ENCODE measurements at places on chromosomes 5 and 9.
A peak's percentile ranks its signal among the peaks of the same experiment; 100 is the strongest.

DNA sequence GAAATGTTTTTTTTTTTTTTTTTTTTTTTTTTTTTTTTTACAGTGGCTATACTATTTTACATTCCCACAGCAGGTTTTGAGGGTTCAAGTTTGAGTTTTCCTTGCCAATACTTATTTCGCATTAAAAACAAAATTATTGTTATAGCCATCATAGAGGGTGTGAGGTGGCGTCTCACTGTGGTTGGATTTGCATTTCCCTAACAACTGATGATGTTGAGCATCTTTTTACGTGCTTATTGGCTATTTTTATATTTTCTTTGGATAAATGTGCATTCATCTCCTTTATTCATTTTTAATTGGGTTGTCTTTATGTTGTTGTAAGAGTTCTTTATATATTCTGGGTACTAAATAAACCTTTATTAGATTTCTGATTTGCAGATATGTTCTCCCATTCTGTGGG lies 18.9 kb upstream of the UBLCP1 start:
- DNase-seq: no peak

DNA sequence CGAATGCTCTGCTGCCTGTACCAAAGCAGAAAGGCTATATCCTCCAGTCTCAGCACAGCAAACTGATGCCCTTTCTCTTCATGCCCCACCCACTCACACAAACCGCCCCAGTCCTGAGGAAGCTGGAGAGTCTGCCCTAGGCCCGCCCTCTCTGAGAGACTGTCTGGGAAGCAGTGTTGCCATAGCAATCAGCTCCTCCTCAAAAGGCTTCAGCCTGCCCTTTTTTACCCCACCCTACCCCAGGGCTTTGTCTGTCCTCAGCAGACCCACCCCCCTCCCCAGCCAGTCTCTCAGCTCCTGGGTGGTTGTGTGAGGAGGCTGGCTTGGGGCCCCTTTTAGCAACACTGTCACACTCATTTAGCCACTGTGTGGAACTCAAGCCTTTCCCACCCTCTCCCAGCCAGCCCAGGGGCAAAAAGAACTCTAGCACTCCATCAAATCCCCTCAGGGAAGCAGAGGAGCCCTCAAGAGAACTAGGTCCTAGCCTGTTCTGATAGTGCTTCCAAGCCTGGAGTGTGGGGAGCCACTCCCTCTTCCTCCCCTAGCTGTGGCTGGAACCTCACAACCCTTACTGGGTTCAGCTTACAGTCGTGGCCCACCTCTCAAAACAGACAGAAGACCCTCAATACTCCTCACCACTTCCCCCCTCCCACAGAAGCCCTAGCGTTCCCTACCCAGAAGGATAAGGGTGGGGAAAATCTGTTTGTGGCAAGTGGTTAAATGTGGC lies 1.4 kb downstream of the ATOSB start:
- DNase-seq: peak; percentile 98

- no peak for DNase-seq
These were observed 105.8 kb downstream of the EFNA5 start for GRCh38 chr5:107564931-107565372.

GRCh38 chr9:24738421-24738961 lies 192.8 kb upstream of the IZUMO3 start:
- DNase-seq: no peak

GRCh38 chr5:147482706-147483180 lies 27.1 kb downstream of the DPYSL3 start:
- DNase-seq: no peak

DNA sequence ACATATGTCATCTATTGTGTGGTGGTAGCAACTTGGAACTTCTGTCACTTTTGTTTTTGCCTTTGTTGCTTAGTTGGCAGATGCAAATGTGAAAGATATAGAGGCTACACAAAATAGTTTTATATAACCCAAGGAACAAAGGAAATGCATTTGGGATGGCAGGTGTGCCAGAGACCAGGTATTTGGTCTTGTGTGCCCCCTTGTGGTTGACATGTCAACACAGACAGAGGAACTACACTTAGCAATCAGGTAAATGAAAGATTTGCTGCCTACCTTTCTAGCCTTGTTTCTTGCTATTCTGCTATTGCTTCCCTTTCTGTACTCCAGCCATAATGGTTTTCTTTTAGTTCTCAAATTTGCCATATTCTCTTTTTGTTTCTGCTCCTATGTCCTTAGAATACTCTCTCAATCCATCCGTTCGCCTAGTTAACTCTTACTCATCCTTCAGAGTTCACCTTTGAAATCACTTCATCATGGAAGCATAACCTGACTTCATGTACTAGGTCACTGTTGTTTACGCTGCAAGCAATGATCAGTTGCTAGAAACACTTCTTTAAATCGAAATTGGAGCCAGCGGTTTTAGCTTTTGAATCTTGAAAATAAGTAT lies 119.5 kb downstream of the TRPM3 start:
- DNase-seq: no peak

GRCh38 chr5:127441799-127442484 lies 75.5 kb upstream of the PRRC1 start:
- DNase-seq: peak; percentile 12

DNA sequence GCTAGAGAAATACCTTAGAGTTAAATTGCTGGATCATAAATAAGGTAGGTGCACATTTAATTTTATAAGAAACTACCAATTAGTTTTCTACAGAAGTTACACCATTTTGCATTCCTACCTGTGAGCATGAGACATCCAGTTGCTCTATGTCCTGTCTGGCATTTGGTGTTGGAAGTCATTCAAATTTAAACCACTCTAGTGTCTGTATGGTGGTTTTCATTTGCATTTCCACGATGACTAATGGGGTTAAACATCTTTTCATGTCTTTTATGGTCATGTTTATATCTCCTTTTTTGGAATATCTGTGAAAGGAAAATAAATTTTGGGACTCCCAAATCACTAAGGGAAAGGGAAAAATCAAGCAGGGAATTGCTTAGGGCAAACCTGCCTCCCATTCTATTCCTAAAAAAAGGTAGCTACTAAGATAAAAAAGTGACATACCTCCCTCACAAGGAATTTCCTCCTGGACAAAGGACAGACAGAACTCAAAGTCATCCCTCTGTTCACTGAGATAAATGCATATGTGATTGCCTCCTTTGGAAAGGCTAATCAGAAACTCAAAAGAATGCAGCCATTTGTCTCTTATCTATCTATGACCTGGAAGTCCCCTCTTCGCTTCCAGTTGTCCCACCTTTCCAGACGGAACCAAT lies 31.6 kb upstream of the ADCY2 start:
- no peak for DNase-seq

DNA sequence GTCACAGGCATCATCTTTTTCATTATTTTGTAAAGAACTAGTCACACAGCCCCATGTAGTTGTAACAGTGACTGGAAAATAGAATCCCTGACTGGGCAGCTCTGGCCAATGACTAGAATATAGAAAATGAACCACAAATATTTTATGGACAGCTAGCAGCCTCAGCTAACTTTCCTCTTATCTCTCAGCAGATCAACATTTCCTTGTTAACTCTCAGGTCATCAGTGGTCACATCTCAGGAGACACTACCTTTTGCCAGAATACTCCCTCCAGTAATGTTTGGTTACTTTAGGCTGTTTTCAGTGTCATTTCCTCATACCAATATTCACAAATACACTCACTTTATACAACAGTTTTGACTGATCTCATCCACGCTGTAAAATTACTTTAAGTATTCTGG lies 43.9 kb downstream of the FAM169A start:
- no peak for DNase-seq

- no peak for DNase-seq
These were observed 72.1 kb upstream of the ZNF618 start for GRCh38 chr9:113803811-113804589.

DNA sequence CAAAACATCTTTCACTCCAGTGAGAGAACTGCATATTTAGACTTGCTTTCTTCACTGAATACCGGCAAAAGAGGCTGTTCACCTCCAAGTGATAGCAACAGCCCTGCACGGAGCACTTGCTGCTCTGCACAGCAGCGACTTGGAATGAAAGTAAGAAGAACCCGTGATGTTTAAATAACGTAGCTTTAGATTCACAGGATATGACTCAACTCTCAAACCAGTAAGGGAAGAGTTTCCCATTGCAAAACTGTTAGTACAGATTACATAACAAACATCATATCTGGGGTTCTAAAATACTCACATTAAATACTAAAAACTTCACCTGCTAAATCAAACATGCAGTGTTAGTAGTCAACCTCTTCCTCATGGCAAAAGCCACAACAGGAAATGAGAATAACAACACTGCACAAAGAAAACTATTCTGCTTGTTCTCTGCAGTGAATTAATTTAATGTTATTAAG lies 203.4 kb downstream of the MCTP1 start:
- peak; percentile 98 for DNase-seq

- no peak for DNase-seq
These were observed 55.9 kb upstream of the ANKRD55 start for GRCh38 chr5:56288873-56289601.

GRCh38 chr9:110532908-110533665 lies 46.5 kb downstream of the SVEP1 start:
- no peak for DNase-seq

GRCh38 chr9:22154064-22154463 lies 145.0 kb upstream of the CDKN2B start:
- DNase-seq: no peak

GRCh38 chr9:113577525-113578261 lies 114.2 kb downstream of the RGS3 start:
- no peak for DNase-seq

DNA sequence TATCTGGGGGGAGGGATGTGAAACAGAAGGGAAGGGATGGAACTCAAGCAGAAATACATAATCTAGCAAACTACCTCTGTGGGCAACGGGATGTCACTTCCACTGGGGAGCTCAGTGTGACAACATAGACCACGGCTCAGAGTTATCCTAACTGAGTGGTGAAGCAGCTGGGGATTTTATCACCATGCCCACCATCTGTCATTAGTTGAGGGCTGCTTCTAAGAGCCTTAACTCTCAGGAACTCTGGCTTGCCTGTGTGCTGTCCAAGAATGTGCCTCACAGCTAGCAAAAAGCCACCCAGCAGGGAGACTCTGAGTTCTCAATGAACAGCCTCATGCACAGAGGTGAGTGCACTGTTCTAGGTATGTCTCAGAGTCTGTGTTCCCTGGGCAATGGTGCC lies 90.6 kb upstream of the CXCL14 start:
- DNase-seq: no peak

DNA sequence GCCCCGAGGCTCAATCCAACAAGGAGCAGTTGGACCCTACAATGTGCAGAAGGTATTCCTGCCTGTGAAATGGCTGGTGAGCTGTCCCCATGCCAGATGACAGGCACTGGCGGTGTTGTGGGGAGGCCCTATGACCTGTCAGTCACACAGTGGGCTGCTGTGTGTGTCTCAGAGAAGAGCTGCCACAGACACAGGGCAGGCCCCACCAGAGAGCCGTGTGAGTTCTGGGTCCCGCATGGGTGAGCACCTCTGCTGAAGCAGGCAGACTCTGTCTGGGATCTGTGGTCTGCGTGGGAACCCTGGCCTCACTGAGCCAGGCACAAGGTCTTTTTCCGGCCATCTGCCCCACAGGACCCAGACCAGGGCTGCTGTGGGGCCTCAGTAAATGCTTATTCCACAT lies 37.3 kb upstream of the PITX1 start:
- DNase-seq: no peak

DNA sequence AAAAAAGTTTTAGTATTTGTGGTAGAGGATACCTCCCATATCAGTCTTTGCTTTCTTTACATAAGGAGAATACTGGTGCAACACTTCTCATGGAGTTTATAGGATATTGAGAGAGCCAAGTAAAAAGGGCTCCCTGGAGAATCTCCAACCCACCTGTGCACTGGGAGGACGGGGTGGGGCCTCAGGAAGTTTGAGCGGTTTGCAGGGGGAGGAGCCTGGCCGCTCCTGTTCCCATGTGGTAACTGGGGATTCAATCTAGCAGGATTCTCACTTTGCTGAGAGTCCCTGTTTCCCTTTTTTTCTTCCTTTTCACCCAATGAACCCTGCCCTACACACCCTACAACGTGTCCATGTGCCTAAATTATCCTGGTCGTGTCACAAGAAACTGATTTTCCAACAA lies 82.8 kb downstream of the APTX start:
- DNase-seq: no peak

DNA sequence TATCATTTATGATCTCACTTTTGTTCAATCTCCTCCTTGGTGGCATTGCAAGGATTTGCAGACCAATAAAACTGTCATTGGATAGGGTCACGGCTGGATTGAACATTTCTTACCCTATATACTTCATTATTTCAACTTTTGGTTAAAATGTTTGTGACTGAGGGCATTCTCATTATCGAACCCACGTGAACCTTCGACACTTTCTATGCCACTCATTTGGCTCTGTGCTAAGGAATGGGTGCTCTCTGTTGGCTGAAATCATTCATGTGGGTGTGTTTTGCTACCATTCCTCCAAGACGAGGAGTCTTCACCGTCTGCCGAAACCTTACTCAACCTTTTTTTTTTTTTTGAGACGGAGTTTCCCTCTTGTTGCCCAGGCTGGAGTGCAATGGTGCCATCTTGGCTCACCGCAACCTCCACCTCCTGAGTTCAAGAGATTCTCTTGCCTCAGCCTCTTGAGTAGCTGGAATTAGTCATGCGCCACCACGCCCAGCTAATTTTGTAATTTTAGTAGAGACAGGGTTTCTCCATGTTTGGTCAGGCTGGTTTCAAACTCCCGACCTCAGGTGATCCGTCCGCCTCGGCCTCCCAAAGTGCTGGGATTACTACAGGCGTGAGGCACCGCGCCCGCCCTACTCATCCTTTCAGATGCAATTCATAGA lies 62.5 kb downstream of the CSNK1A1 start:
- DNase-seq: no peak

DNA sequence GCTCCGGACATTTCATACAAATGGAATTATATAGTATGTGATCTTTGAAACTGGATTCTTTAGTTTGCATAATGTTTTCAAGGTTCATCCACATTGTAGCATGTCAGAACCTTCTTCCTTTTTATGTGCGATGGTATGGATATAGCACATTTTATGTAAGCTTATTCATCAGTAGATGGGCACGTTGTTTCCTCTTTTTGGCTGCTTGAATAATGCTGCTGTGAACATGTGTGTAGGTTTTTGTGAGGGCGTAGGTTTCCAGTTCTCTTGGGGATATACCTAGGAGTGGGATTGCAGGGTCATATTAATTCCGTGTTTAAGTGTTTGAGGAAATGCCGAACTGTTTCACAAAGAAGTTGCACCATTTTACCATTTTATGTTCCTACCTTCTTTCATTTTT lies 187.8 kb downstream of the NR3C1 start:
- DNase-seq: peak; percentile 87

Data from inflammatory macrophage treated with lipopolysaccharide for 4 hours (primary cell).